ENCODE measurements at places on chromosomes 6 and 20.

GRCh38 chr6:39366931-39367618 is 44.6 kb upstream of the KCNK16 start:
- DNase-seq, result no peak

- no peak for DNase-seq
Measured at GRCh38 chr6:109521080-109521479, 38.1 kb upstream of the ZBTB24 start.

GRCh38 chr6:22372922-22373321 is 76.1 kb upstream of the PRL start:
- DNase-seq, result no peak

- no peak for DNase-seq
Measured at GRCh38 chr6:127415096-127415495, 44.1 kb downstream of the KIAA0408 start.

DNA sequence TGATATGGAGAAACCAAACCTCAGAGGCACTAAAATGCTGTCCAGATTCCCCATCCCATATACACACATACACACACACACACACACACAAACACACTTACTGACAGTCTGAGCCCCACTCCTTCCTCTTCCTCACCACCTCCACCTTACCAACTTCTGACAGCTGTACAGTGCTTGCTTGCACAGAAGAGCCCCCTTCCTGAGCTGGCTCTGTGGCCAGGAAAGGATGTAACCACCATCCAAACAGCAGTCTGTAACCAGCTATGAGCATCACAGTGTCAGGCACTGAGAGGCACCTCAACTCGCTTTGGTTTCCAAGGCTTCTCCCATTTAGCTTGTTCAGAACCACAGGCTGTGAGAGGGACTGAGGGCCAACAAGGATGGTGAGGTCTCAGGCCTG is 5.9 kb upstream of the C6orf136 start:
- DNase-seq, result no peak

- no peak for DNase-seq
Measured at GRCh38 chr20:63636752-63637628, 10.1 kb upstream of the GMEB2 start.

- peak; percentile 66 for DNase-seq
Measured at GRCh38 chr6:2853769-2854395, 12.2 kb upstream of the SERPINB1 start.

DNA sequence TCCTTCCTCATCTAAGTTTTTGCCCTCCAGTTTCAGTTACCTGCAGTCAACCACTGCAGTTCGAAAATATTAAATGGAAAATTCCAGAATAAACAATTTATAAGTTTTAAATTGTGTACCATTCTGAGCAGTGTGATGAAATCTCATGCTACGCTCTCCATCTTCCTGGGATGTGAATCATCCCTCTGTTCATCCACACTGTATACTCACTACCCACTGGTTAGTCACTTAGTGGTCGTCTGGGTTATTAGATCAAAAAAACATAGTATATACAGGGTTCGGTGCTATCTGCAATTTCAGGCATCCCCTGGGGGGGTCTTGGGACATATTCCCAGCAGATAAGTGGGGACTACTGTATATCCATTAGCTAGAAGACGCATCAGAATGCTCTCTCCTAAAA is 151.9 kb upstream of the SLC22A16 start:
- DNase-seq, result no peak

DNA sequence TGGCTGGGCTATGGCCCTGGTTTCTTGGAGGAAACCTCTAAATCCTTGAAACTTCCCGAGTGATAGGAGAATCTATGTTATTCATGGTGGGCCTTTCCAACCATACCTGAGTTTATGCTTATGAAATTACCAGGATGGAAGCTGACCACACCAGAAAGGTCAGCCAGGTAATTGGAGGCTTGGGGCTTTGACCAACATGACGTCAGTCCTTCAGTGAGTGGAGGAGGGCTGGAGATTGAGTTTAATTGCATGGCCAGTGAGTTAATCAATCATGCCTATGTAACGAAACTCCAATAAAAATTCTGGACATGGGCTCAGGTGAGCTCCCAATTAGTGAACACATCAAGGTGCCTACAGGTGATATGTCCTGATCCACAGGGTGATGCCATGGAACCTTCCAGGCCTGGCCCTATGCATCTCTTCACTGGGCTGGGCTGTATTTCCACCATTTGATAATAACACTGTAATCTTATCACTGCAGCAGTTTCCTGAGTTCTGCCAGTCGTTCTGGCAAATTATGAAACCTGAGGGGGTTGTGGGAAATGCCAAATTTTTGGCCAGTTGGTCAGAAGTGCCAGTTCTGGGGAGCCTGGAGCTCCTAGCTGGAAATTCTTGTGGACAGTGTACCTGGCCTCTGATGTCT is 106.5 kb downstream of the CDH26 start:
- no peak for DNase-seq

- DNase-seq, result no peak
Measured at GRCh38 chr20:24481173-24481572, 11.7 kb downstream of the SYNDIG1 start.

GRCh38 chr20:36541227-36541767 is at the start of gene MYL9:
Gene MYL9, plus strand, starts transcription at chr20:36541519. Its CDS starts 3,366 bp downstream, at chr20:36544885.
- no peak for DNase-seq

DNA sequence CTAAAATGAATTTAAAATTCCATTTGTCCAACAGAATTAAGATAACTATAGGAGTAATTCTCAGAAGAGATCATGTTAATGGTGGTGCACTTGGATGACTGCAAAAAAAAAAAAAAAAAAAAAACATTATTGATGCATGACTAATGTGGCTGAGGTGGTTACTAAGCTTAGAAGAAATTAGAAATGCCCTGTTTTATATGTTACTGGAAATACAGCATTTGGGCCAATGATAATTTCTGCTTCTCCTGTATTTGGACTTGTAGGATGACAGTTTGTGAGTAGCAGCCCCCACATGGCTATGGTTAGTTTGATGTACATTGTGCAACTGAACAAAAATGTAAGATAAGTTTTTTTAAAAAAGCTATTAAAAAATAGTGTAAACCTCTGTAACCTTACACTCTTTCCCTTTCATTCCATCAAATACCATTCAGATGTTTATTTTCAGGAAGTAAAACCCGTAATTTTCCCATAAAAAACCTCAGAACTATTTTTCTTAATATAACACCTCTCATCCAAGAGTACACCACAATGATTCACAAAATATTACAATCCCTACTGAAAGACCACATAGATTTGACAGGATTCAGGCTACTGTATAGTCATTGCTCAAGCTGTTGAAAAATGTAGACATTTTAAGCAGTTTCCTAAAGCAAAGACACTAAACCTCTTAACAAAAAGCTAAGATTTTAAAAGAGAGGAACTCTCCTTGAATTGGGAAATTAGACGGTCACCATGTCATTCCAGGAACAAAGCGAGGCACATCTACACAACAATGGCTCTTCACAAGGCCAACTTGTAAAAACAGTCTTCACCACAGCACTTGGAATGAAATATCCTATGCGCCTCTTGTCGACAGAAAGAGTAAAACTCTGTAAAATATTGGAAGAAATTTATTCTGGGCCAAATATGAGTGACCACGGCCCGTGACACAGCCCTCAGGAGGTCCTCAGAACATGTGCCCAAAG is 83.0 kb downstream of the WDR27 start:
- no peak for DNase-seq

- DNase-seq, result no peak
Measured at GRCh38 chr6:135073217-135073616, 18.6 kb upstream of the HBS1L start.

DNA sequence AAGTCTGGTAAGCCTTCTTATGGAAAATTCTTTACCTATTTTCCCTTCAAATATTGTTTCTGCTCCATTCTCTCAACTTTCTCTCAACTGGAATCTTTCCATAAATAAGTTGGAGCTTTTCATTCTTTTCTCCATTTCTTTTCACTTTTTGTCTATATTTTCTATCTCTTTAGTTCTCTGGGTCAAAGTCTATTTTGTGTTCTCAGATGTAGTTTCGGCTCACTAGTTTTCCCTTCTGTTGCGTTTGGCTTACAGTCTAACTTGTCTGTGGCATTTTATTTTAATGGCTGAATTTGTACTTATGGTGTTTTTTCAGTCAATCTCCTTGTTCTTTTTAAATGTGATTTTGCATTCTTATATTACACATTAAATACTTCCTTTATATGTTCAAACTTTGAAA is 14.1 kb upstream of the SLC22A2 start:
- no peak for DNase-seq

DNA sequence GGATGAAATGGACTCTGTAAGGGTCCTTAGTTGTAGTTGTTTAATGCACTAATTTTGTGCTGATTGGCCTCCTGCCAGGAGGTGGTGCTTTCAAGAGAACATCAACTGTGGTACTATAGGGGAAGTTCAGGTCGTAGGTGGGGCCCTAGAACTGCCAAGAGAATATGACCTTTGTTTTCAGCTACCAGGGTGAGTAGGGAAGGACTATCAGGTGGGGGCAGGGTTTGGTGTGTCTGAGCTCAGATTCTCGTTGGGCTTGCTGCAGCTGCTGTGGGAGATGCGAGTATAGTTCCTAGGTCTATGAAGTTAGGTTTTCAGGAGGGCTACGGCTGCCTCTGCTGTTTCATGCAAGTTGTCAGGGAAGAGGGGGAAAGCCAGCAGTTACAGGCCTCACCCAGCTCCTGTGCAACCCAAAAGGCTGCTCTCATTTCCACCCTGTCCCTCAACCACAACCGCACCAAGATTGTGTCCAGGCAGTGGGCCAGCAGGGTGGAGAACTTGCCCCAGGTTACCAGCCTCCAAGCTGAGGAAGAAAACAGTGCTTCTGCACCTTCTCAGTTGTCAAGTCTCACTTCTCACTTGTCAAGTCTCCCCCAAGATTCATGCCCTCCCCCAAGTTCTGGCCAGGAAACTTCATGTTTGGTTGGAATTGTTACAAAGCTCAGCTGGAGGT is 626.5 kb upstream of the MAP3K7 start:
- no peak for DNase-seq

DNA sequence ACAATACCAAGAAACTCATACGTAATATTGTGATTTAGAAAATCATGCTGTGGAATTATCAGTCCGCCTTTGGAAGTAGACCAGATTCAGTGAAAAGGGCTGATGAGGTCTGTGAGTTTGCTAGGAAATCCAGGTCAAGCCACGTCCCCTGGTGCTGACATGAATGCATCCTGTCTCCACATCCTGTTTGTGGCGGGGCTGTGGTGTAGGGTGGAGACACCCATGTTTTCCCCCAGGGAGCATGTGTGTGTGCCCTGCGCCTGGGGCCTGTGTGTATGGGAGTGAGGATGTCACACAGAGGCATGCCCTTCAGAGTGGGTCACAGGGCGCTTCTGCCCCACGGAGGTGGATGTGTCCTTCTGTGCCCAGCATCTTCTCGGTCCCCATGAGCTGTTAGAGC is 109.1 kb downstream of the SASH1 start:
- peak; percentile 11 for DNase-seq

GRCh38 chr20:59404749-59405148 is 104.3 kb downstream of the EDN3 start:
- DNase-seq, result no peak

DNA sequence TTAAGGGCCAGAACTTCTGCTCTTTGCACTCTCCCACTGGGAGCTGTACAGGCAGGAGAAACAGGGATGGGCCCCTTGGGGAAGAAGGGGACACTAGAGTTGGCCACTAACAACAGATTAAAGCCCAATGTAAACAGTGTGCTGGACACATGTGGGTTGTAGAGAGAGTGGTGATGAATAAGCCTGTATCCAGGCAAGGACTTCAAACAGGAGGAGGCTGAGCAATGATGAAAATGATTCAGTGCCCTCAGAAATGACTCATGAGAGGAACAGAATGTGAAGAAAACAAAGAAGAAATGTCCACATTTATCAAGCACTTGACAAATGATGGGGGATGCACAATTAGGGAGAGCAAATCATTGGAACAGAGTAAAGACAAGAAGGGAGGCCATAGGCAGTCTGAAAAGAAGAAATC is 242.3 kb downstream of the TBX18 start:
- DNase-seq, result no peak

GRCh38 chr6:129135451-129135850 is 252.5 kb downstream of the LAMA2 start:
- DNase-seq, result no peak

DNA sequence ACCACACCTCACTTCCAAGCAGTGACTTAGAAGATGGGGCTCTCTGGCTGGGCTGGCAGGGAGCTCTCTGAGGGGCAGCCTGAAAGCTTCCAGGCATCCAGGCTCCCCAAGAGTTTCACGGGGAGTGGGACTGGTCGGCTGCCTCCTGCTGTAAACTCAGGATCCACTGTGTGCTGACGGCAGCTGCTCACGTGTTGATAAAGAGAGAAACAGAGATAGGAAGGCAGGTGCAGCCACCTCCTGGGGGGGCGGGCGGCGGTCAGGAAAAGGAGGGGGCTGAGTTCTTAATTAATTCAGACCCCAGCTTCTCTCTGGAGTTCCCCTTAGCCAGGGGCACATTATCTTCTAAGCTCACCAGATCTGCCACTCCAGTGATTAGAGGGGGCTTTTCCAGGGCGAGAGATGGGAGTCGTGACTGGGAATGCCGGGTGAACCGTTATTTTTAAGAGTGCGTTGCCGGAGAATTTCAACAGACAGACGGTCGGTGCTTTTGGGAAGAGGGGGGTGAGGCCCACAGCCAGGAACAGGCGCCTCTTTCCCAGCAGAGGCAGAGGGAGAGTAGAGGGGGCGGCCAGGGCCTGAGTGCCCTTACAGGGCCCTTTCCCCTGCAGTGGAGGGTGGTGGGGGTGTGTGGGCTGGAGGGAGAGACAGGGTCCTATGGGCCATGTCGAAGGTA is 70.9 kb downstream of the CD40 start:
- no peak for DNase-seq

GRCh38 chr6:101454106-101454676 is 60.7 kb downstream of the GRIK2 start:
- DNase-seq, result no peak

GRCh38 chr6:37127961-37128862 is 41.7 kb upstream of the PIM1 start:
- DNase-seq, result no peak

- DNase-seq, result no peak
Measured at GRCh38 chr20:22797103-22797502, 212.7 kb upstream of the FOXA2 start.

- no peak for DNase-seq
Measured at GRCh38 chr6:152146385-152146784, 338.9 kb downstream of the ESR1 start.

- DNase-seq, result peak; percentile 13
Measured at GRCh38 chr6:158991017-158991723, 8.8 kb downstream of the RSPH3 start.
